Left colon (tissue), 2 donors: ENCODE measurements at places on chromosomes 7 and 10.
A peak's percentile ranks its signal among the peaks of the same experiment; 100 is the strongest.

DNA sequence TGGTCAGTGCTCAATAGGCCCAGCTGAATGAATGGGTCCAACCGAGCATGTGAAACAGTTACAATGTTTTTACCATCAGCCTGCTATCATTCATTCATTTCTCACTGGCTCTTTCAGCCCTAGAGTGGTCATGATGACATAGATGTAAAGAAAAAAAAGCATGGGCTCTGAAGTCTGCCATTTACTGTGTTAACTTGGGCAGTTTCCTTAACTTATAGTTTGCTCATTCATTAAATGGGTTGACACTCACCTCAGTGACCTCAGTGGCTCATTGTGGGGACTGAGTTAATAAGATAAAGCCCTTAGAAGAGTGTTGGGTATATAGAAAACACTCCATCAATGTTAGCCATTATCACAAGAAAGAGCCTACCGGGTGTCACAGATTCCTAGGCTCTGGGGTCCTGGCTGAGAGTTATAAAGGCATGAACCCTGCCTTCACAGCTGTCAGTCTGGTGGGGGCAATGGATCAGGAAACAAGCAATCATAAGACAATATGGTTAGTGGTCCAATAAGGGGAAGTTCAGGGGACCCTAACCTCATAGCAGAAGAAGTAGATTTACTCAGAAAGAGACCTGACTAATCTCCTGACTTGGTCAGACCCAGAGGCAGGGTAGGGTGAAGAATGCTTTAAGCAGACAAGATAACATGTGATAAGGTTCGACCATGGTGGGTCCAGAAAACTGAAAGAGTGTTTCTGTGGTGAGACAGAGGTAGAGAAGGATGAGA lies 29.7 kb upstream of the GPAM start:
- DNase-seq = no peak

- DNase-seq = peak; percentile 71
Measured at GRCh38 chr7:114255404-114255841, 159.2 kb upstream of the FOXP2 start.

DNA sequence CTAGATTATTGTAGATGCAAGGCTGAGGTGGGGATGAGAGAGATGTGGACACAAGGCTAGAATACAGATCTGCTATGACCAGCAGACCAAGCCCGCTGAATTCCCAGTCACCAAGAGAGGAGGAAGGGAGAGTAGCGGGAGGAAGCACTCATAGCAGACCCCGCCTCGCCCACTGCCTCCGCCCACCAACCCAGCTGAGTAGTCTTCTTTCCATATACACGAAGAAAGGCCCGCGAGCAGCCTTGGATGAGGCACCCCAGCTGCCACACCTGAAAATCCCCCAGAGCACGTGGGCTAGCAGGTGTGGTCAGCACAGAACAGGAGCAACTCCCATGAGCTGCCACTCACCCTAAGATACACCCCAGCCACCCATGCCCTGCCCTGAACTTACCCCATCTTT lies 7.9 kb upstream of the H2BK1 start:
- no peak for DNase-seq

GRCh38 chr7:149820622-149821190 lies 17.5 kb upstream of the ZNF862 start:
- no peak for DNase-seq

DNA sequence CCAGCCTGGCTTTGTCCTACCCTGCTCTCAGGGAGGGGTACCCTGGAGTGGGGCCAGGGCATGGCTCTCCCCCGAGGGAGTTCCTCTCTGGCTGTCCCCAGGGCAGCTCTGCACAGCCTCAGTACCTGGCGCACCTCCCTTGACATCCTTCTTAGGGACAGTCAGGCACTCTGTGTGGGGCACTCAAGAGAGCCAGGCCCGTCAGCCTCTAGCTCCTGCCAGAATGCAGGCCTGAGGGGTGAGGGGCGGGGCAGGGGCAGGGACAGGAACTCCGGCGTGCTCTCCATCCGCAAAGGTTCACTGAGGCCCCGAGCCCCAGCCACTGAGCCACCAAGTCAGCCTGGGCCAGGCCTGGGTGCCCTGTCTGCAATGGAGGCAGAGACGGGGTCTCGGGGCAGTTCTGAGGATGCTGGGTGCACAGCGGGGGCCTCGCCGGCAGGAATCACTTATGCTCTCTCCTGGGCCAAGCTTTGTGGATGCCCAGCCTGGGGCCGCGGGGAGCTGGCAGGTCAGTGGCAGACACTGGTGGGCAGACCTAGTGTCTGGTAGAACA lies 10.1 kb downstream of the LIMK1 start:
- peak; percentile 21 for DNase-seq

DNA sequence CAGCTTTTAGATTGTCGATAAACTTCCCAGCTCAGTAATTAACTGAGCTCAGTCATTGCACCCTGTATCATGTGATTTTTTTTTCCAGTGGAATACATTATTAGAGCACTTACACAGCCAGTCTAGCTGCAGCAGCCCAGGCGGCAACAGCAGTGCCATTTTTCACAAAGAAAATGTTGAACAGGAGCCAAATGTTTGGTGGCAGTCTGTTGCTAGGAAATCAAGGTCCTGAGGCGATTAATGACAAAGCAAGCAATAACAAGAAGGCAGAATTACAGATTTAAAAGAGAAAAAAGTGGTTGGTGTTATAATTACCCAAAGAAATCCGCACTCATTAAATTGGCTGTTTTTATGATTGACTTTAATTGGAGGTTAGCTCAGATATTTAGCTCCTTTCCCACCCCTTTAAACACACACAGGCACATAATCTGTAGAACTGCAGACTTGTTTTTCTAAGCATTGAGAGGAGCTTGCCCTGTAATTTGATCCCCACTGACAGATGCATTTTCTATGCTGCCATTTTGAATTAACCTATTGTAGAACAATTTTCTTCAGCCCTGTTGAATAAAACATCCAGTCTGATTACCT lies 267.4 kb downstream of the ADK start:
- DNase-seq = no peak

GRCh38 chr7:25077096-25077495 lies 48.0 kb downstream of the CYCS start:
- no peak for DNase-seq

DNA sequence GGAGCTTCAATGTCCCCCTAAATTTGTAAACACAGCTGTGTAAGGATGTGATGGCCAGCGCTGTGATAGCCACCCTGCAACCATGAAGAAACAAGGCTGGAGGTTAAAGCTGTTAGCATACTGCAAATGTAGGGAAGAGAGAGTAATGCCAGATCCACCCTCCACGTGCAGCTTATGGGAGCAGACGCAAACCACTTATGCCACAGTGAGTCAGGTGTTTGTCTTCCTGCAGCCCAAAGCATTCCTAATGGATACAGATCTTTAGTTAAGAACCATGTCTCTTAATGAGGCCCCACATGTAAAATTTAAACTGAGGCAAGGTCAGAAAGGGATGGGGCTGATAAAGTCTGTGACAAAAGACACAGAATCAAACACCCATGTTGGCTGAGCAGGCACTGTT lies 13.6 kb upstream of the MYL7 start:
- no peak for DNase-seq

GRCh38 chr10:44180321-44181168 lies 204.4 kb downstream of the CXCL12 start:
- DNase-seq = peak; percentile 40
